ENCODE measurements at places on chromosomes 7 and 10.
A peak's percentile ranks its signal among the peaks of the same experiment; 100 is the strongest.

- H3K36me3 ChIP-seq, result no peaks in the 10 kb centered on the region
- no peak overlapping the region for H3K4me3 ChIP-seq
- no peaks in the 10 kb centered on the region for H3K27me3 ChIP-seq
- DNase-seq, result no peak
- no peaks in the 10 kb centered on the region for H3K4me1 ChIP-seq
These were observed 59.6 kb downstream of the VOPP1 start for GRCh38 chr7:55512635-55513191.

GRCh38 chr10:43943119-43943817, 294.6 kb upstream of the ZNF32 start:
- H3K27ac ChIP-seq, result no peak overlapping the region
- H3K4me3 ChIP-seq, result no peak overlapping the region
- no peaks in the 10 kb centered on the region for H3K36me3 ChIP-seq
- H3K4me1 ChIP-seq, result peaks cover 13% of the 10 kb centered on the region
- no peak for DNase-seq

DNA sequence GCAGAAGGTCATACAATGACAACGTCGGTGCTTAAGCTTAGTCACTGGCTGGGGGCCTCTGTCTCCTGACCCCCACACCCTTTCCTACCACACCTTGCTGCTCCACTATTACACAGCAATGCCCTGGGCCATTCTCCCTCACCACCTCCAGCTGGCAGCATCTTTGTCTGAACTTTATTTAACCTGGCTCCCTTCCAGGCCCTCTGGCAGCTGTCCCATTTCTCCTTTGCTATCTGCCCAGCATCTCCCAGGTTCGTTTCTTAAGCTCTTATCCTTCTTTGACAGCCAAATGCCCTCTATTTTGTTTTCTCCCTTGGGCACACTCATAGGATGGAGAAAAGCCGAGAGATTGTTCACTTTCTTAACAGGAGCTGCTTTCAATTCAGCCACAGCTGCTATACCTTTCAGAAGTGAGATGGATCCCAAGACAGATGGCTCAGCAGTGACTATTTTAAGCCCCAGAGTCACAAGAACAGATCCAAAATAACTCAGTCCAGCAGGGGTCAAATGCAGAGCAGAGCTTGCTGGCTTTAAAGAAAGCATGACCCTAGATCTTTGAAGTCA, 1277.1 kb upstream of the AUTS2 start:
- H3K27ac ChIP-seq, result no peak overlapping the region
- H3K4me1 ChIP-seq, result peaks cover 4% of the 10 kb centered on the region
- H3K4me3 ChIP-seq, result no peak overlapping the region
- H3K27me3 ChIP-seq, result no peaks in the 10 kb centered on the region
- H3K36me3 ChIP-seq, result no peaks in the 10 kb centered on the region

DNA sequence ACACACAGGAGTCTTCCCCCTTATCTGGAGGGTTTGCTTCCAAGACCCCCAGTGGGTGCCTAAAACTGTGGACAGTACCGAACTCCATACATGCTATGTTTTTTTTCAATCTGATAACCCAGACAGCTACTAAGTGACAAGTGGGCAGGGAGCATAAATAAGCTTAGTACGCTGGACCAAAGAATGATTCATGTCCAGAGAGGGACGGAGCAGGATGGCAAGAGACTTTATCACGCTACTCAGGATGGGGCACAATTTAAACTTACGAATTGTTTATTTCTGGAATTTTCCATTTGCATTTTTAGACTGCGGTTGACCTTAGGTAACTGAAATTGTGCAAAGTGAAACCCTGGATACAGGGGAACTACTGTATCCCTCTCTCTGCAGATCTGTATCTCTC, 410.0 kb upstream of the MKI67 start:
- no peaks in the 10 kb centered on the region for H3K36me3 ChIP-seq
- H3K27me3 ChIP-seq, result no peaks in the 10 kb centered on the region
- H3K27ac ChIP-seq, result no peak overlapping the region

DNA sequence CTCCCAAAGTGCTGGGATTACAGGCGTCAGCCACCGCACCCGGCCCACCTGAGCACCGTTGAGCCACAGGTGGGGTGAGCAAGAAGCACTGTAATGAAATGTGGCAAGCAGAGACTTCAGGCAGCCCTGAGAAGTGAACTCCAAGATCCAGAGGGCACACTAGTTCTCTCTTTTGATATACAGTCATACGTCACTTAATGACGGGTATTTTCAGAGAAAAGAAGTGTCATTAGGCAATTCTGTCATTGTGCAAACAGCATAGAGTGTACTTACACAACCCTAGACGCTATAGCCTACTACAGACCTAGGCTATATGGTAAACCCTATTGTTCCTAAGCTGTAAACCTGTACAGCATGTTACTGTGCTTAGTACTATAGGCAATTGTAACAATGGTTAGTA, 7.9 kb downstream of the PANK1 start:
- no peaks in the 10 kb centered on the region for H3K4me1 ChIP-seq
- no peak overlapping the region for H3K27ac ChIP-seq
- no peaks in the 10 kb centered on the region for H3K27me3 ChIP-seq
- H3K4me3 ChIP-seq, result no peak overlapping the region

GRCh38 chr7:144130730-144131129, 7.8 kb downstream of the OR2A14 start:
- H3K4me3 ChIP-seq, result no peak overlapping the region
- H3K27me3 ChIP-seq, result no peaks in the 10 kb centered on the region
- H3K36me3 ChIP-seq, result no peaks in the 10 kb centered on the region
- no peak for DNase-seq
- no peak overlapping the region for H3K27ac ChIP-seq

GRCh38 chr7:131424219-131424822, 96.6 kb downstream of the MKLN1 start:
- no peaks in the 10 kb centered on the region for H3K27me3 ChIP-seq
- no peak overlapping the region for H3K4me3 ChIP-seq
- DNase-seq, result no peak
- peaks cover 7% of the 10 kb centered on the region for H3K4me1 ChIP-seq
- H3K36me3 ChIP-seq, result no peaks in the 10 kb centered on the region
- H3K27ac ChIP-seq, result no peak overlapping the region

- H3K36me3 ChIP-seq, result peaks cover 8% of the 10 kb centered on the region
- no peaks in the 10 kb centered on the region for H3K4me1 ChIP-seq
- no peak for DNase-seq
- no peak overlapping the region for H3K4me3 ChIP-seq
These were observed 17.2 kb downstream of the PPP3CB start for GRCh38 chr10:73478636-73479035.

GRCh38 chr7:81690688-81691087, 79.2 kb downstream of the HGF start:
- no peak overlapping the region for H3K27ac ChIP-seq
- no peaks in the 10 kb centered on the region for H3K4me1 ChIP-seq
- no peak for DNase-seq
- H3K27me3 ChIP-seq, result no peaks in the 10 kb centered on the region
- no peak overlapping the region for H3K4me3 ChIP-seq
- no peaks in the 10 kb centered on the region for H3K36me3 ChIP-seq

DNA sequence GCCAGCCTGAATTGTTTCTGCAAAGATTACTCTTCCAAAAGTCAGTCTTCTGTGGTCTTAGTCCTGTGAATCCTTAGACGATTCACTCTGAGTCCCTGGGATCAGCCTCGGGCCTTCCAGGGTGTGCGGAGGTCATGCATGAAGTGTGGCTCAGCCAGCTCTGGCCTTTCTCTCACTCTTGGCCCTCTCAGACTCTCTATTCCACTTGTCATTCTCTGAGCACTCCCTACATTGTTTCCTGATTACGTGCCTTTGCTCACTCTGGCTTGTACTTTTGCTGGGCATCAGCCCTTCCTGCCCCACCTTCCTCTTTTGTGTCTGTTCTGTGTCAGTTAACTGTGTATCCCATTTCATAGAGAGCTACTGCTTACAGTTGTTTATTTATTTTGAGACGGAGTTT, 36.0 kb downstream of the CCNY start:
- DNase-seq, result no peak
- no peaks in the 10 kb centered on the region for H3K36me3 ChIP-seq
- peaks cover 30% of the 10 kb centered on the region for H3K4me1 ChIP-seq
- no peak overlapping the region for H3K4me3 ChIP-seq
- H3K27ac ChIP-seq, result no peak overlapping the region

GRCh38 chr10:110077436-110078130, 69.8 kb downstream of the ADD3 start:
- H3K4me1 ChIP-seq, result peaks cover 51% of the 10 kb centered on the region
- no peak overlapping the region for H3K4me3 ChIP-seq
- H3K27ac ChIP-seq, result peak overlapping the region; percentile 76

GRCh38 chr7:151694828-151695580, 175.3 kb upstream of the RHEB start:
- no peaks in the 10 kb centered on the region for H3K36me3 ChIP-seq
- no peaks in the 10 kb centered on the region for H3K27me3 ChIP-seq
- H3K27ac ChIP-seq, result peak overlapping the region; percentile 27
- DNase-seq, result peak; percentile 45
- H3K4me3 ChIP-seq, result no peak overlapping the region
- H3K4me1 ChIP-seq, result peaks cover 20% of the 10 kb centered on the region

DNA sequence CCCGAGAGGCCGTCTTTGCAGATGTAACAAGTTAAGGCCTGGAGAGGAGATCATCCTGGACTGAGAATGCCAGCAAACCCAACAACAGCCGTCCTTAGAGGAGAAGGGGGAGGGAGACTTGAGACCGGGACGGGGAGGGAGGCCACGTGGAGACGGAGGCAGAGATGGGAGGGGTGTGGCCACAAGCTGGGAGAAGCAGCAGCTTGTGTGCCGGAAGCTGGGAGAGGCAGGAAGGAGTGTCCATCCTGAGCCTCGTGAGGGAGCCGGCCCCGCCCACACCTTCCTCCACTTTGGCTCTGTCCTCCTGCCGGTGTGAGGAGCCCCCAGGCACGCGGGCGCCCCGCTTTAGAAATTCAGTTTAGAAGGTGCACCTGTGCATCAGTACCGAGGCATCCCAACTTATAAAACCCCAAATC, 95.7 kb downstream of the DNAJB6 start:
- no peaks in the 10 kb centered on the region for H3K27me3 ChIP-seq
- H3K27ac ChIP-seq, result no peak overlapping the region
- H3K4me1 ChIP-seq, result peaks cover 6% of the 10 kb centered on the region
- DNase-seq, result no peak
- H3K36me3 ChIP-seq, result no peaks in the 10 kb centered on the region
- no peak overlapping the region for H3K4me3 ChIP-seq

GRCh38 chr7:120993553-120994191, 5.2 kb downstream of the CPED1 start:
- H3K4me3 ChIP-seq, result no peak overlapping the region
- peaks cover 15% of the 10 kb centered on the region for H3K27me3 ChIP-seq
- no peak overlapping the region for H3K27ac ChIP-seq
- H3K4me1 ChIP-seq, result peaks cover 3% of the 10 kb centered on the region
- H3K36me3 ChIP-seq, result no peaks in the 10 kb centered on the region

GRCh38 chr7:3691478-3692158, 390.6 kb downstream of the SDK1 start:
- H3K4me3 ChIP-seq, result no peak overlapping the region
- H3K36me3 ChIP-seq, result no peaks in the 10 kb centered on the region
- no peak for DNase-seq
- no peaks in the 10 kb centered on the region for H3K27me3 ChIP-seq
- H3K4me1 ChIP-seq, result peaks cover 9% of the 10 kb centered on the region
- H3K27ac ChIP-seq, result no peak overlapping the region

DNA sequence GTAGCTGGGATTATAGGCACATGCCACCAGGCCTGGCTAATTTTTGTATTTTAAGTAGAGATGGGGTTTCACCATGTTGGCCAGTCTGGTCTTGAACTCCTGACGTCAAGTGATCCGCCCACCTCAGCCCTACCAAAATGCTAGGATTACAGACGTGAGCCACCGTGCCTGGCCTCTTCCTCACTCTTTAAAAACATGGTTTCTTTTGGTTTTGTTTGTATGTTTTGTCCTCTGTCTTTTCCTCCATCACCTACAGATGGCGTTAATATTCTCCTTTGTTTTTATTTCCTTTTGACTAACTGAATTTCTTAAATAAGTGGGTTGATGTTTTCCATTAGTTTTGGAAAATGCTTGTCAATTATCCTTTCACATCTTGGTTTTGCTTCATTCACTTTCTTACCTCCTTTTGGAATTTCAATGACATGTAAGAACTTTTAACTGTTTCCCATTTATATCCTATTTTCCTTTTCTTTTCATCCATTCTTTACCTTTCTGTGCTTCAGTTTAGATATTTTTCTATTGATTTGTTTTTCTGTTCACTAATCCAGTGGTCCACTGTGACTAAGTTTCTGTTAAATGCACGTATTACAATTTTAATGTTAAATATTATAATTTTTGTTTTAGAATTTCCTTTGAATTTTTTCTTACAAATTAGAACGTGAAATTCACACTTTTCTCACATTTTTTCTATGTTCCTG, 104.1 kb downstream of the ZNF467 start:
- DNase-seq, result no peak
- no peaks in the 10 kb centered on the region for H3K4me1 ChIP-seq
- no peak overlapping the region for H3K27ac ChIP-seq
- no peaks in the 10 kb centered on the region for H3K27me3 ChIP-seq

- H3K27me3 ChIP-seq, result no peaks in the 10 kb centered on the region
- H3K27ac ChIP-seq, result no peak overlapping the region
- no peaks in the 10 kb centered on the region for H3K36me3 ChIP-seq
These were observed 86.7 kb upstream of the TMEM168 start for GRCh38 chr7:112876877-112877276.

DNA sequence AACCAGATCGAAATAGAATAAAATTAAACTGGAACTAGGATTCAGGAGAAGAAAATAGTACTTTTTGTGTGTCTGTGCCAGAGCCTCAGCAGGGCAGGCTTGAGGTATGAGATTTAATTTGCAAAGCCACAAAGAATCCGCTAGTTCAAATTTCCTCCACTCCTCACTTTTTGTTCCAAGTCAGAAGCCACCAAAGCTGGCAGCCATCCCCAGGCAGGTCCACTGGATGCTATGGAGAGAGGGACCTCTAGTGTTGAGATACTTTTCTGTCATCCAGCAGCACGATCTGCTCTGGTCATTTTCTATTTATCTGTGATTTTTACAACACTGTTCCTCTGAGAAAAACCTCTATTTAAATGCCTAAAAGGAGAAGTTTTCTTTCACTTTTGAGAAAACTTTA, 147.9 kb upstream of the FRMD4A start:
- H3K27ac ChIP-seq, result peak overlapping the region; percentile 27
- H3K27me3 ChIP-seq, result no peaks in the 10 kb centered on the region
- no peaks in the 10 kb centered on the region for H3K36me3 ChIP-seq

- H3K36me3 ChIP-seq, result no peaks in the 10 kb centered on the region
- no peaks in the 10 kb centered on the region for H3K27me3 ChIP-seq
- H3K4me1 ChIP-seq, result peaks cover 5% of the 10 kb centered on the region
- H3K4me3 ChIP-seq, result no peak overlapping the region
- DNase-seq, result no peak
These were observed 15.1 kb upstream of the VPS37D start for GRCh38 chr7:73652541-73652949.

DNA sequence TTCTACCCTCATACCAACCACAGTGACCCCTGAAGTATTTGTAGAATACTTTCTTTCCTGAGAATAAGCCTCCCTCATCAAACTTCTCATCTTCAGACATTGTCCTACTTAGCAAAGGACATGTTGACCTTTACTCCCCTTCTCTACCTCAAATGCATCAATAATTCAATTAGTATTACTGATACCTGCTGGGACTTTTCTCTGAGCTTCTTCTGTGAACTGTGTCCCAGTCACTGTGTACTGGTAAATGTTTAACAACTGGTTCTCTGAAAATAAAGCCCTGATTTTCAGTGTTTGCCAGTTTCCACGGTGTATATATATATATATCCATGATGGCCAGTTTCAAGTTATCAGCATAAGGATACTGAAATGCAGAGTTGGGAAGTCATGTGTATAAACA, 12.2 kb downstream of the PANK1 start:
- H3K4me1 ChIP-seq, result peaks cover 5% of the 10 kb centered on the region
- H3K27me3 ChIP-seq, result no peaks in the 10 kb centered on the region
- DNase-seq, result no peak

- peaks cover 29% of the 10 kb centered on the region for H3K4me1 ChIP-seq
- no peaks in the 10 kb centered on the region for H3K27me3 ChIP-seq
- H3K27ac ChIP-seq, result no peak overlapping the region
These were observed 5.3 kb downstream of the ZNF488 start for GRCh38 chr10:47378606-47379444.

Data from body of pancreas (tissue), 4 donors.